ENCODE measurements at places on chromosomes 11 and 22.

DNA sequence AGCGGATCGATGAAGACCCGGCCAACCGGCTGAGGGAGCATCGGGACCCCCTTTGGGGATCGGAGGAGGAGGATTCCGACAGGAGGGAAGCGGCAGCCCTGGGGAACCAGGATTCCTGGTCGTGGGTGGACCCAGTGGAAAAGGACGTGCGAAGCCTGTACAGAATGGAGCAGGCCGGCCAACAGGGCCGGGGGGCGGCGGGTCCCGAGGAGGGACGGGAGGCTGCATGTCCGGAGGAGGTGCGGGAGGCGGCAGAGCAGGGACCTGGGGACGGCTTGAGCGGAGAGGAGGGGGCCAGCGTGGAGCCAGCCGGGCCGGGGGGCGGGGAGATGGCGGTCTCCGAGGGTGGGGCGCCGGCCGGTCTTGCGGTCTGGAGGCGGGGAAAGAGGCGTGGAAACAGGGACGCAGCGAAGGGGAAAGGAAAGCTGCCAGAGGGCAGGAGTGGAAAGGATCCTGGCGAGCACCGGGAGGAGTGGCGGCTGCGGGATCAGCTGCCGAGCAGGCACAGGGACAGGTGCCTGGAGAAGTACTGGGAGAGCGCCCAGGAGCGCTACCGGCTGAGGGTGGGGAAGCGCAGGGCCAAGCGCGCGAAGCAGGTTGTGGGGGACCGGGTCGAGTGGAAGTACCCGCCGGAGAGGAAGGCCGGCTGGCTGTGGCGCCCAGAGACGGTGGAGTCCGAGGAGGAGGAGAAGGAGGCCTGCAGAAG, at the start of gene ANO5:
ANO5 (plus strand) TSS at position 444 of the 706 bp plus-strand sequence. CDS start 408 bp downstream, outside the sequence.
- DNase-seq = peak; percentile 79

DNA sequence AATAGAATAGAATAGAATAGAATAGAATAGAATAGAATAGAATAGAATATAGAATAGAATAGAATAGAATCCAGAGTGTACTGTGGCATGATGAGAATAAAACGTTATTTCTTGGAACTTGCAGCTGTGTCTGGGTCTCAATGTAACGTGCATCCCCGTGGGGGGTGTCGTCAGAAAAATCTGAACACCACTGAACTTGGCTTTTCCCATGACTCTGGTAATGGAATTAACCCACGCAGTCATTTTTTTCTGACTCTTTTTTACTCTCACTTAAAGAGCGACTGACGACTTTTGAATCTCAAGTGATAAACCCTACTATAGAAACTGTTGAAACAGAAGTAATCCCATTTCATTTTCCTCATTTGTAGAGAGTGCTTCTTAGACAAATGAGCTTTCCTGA, 92.4 kb upstream of the BID start:
- no peak for DNase-seq

GRCh38 chr11:134818516-134818915, 406.5 kb upstream of the B3GAT1 start:
- DNase-seq = no peak

DNA sequence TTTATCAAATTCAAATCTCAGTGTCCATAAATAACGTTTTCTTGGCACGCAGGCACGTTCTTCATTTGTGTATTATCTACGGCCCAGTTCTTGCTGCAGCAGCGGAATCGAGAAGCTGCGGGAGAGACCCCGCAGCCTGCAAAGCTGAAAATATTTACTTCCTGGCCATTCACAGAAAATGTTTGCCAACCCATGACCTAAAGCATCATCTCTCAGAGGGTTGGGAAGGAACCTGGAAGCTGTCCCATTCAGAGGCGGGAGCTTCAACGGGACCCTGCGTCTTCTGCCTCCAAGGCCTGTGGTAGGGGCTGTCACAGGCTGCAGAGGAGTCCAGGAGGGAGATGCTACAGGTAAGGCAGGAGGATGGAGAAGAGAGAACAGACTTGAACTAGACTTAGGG, 319.2 kb downstream of the MN1 start:
- DNase-seq = no peak

DNA sequence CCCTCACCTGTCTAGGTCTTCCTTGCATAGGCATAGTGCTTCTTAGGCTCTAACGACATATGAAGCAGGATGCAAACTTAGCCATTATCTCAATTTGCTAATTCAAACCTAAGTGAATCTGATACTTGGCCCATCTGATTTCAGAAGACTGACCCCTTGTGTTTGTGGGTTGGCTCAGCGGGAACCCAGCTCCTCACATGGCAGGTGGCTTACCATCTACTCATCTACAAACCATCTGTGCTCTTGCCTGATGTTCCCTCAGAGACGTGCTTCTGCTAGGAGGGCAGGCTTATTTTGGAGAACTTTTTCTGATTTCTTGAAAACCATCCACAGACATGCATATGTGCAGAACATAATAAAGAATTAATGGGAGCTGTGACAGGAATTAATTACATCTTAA, 15.2 kb downstream of the ELMOD1 start:
- DNase-seq = no peak

- DNase-seq = no peak
Measured at GRCh38 chr11:57402188-57403002, 11.9 kb upstream of the PRG2 start.

GRCh38 chr11:363948-364761, 5.1 kb upstream of the B4GALNT4 start:
- peak; percentile 80 for DNase-seq

DNA sequence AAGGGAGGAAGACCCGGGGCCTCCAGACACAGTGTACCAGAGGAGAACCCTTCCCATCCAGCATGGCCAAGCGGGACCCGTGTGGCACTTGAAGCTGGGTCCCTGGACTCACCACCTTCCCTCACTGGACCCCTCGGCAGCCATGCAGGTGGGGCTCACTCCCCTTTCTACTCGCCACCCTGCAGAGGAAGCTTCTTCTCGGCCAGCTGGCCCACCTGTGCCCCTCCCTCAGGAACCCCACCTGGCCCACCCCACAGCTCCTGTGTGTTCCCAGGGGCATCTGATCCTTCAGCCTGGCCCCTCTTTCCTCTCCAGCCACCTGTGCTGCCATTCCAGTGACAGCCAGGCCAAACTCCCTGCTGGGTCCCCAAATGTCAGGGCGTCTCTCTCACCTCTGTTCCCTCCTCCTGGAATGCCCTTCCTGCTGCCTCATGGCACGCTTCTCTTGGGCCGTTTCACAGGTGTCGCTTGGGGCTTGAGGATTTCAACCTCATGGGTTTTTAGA, 38.0 kb downstream of the IGF2 start:
- DNase-seq = no peak

DNA sequence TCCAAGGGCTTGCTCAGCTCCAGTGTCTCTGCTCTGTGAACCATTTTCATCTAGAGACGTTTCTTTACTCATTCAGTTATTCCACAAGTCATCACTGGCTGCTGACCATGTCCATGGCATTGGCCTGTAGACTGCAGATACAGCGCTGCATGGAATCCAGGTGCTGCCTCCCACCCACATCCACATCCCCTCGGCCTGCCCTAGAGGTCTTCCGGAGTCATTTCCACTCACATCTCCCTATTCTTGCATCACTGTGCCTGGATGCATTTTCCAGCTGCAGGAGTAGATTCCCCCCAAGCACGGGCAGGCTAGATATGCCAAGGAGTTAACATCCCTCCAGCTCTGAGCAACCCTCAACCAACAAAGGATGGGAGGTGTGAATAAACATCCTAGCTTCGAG, 68.9 kb downstream of the CHST1 start:
- DNase-seq = no peak

DNA sequence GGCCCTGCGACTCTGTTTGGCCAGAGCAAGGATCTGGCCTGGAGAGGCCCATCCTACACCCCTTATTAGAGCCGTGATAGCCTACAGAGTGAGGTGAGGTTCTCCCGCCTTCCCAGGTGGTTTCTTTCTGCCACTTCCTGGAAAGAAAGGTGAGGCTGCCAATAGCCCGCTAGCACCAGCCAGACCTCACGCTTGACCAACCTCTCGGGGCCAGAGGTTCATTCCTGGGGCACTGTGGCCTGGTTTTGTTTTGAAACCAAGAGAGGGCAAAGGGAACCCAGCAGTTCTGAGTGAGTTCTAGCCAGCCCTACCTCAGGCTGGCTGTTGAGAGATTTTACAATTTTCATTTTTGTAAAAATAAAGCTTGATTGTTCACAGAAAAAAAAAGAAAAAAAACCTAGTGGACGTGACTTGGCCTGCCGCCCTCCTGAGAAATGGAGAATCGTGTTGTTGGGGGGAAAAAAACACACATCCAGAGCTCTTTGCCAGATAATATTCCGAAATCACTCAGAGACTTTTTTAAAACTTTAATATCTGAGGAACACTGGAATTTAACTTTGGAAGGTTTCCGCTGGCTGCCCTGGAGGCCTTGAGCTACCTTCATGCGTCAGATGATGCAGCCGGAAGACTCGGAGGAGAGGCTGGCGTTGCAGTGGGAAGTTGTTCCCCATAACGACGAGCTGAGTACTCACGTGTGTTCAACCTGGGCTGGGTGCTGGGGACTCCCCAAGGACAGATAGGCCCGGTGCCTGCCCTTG, 84.5 kb downstream of the BCR start:
- peak; percentile 50 for DNase-seq

GRCh38 chr22:22374163-22374562, 129.6 kb downstream of the VPREB1 start:
- no peak for DNase-seq

DNA sequence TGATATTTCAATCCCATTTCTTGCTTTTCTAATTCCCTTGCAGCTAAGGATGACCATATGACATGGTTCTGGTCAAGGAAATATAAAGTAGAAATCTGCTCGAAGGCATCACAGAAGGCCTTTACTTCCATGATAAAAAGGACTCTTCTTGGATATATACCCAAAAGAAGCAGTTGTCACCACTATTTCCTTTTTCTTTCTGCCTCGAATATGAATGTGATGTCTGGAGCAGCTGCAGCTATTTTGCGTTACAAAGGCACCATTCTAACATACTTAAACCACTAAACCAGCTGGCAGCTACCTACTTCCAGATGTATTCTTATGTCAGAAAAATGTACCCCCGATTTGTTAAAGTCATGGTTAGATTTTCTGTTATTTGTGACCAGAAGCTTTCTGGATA, 18.9 kb downstream of the EXPH5 start:
- no peak for DNase-seq

- peak; percentile 62 for DNase-seq
Measured at GRCh38 chr11:14300661-14301304, 58.2 kb downstream of the RRAS2 start.

DNA sequence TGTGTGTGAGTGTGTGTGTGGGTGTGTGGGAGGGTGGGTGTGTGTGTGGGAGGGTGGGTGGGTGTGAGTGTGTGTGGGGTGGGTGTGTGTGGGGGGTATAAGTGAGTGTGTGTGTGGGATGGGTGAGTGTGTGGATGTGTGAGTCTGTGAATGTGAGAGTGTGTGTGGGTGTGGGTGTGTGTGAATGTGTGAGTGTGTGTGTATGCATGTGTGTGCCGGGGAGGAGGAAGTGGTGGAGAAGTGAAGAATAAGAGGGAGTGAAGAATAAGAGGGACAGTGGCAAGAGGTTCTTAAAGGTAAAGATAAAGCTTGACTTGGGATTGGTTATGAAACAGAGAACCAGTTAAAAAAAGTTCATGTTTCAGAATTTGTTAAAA, 54.0 kb downstream of the PRR5L start:
- DNase-seq = no peak
